Spinal cord (tissue), 10 donors: ENCODE measurements at places on chromosomes 6 and 20. TPM values are rescaled to one million over a fixed set of nuclear protein-coding genes. Genes with fewer than 3 reads are reported as not detected.

TREM2 gene
- 27.4 TPM for polyA plus RNA-seq

SCRT2 gene
- 8.2 TPM for polyA plus RNA-seq

HLA-DQB1 gene
- 0.92 TPM for polyA plus RNA-seq

NMBR gene
- 5.8 TPM for polyA plus RNA-seq

COL9A1 gene
- polyA plus RNA-seq = 34.0 TPM

SUMO4 gene
- 0.65 TPM for polyA plus RNA-seq

RSPO3 gene
- 2.5 TPM for polyA plus RNA-seq

PREX1 gene
- 99.1 TPM for polyA plus RNA-seq

C20orf204 gene
- polyA plus RNA-seq = 3.1 TPM

PACRG gene
- polyA plus RNA-seq = 20.2 TPM

CCN2 gene
- 25.8 TPM for polyA plus RNA-seq

DNA sequence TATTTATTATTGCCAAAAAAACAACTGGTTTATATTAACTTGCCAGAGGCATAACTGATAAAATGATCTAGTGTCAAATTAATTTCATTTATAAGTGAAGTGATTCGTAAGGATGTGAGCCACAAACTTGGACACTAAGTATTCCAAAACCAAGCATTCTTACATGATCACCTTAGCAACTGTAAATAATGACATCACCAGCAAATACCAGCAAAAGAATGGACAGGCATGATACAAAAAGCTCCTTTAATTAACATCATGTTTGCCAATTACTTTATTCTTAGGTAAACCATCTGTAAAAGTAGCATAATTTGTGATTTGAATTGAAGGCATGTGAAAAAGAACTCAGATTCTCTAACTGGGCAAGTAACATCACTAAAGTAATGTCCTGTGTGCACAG, 17.2 kb upstream of the FNDC1 start:
- no peak for DNase-seq

DNA sequence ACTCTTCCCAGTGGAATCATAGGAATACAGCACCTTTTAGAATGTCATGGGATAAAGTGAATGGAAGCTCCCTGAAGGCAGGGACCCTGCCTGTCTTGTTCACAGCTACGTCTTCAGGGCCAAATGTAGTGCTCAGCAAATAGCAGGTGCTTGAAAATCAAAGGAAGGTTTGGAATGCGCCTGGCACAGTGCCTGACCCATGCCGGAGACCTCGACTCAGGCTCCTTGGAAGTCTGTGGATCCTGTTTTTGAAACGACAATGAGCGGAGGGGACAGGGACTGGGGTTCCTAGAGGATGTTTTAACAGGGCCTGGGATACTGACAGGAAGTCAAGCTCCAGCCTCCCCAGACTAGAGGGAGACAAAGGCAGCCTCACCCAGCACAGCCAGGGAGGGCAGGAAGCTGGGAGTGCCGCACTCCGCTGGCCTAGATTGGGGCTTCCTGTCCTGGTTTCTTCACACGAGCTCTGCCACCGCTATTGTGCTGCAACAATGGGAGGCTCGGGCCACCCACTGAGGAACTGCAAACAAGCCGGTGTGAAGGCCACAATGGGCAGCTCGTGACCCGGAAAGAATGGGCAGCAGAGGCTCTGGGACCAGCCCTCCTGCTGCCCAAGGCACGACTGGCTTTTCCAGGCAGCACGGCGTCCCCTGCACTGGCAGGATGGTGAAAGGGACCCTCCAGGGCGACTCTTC, 76.7 kb downstream of the PREX1 start:
- no peak for DNase-seq

- no peak for DNase-seq
Measured at GRCh38 chr6:111875741-111876140, 2.5 kb upstream of the FYN start.

GRCh38 chr6:43858161-43859153, 88.4 kb downstream of the VEGFA start:
- DNase-seq = no peak

DNA sequence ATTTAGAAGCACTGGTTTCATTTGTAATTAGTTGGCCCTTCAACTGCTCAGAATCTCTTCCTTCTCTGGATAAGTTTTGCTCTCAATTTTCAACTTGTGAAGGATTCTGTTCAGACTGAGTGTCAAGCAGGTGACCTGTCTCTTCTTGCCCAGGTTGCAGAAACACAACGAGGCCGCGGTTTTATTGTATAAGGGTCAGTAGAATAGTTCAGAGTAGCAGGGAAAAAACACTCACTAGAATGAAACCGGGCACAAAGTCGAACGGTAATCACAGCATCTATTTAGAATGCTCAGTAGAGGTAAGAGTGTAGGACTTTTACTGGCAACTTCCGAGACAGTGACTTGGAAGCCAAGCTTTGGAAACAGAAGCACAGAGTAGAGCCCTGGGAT, 17.9 kb upstream of the GFOD1 start:
- DNase-seq = no peak

DNA sequence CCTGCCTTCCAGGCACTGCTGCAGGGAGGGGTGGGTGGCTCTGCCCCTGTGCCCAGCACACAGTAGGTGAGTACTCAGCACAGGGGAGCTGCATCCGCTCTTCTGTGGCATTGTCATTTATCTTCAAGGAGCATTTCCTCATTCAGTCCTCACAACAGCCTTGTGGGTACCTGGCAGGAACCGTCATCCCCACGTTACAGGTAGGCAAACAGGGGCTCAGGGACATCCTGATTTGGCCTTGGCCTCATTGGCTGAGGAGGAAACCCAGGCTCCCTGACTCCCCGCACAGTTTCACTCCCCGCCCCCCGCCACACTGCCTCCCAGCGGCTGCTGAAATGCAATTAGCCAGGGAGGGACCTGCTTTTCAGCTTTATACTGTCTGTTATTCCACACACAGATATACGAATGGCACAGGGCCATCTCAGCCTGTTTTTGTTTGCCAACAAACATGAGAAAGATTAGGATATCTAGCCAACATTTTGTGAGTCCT, 24.2 kb upstream of the PNPLA1 start:
- DNase-seq = no peak

DNA sequence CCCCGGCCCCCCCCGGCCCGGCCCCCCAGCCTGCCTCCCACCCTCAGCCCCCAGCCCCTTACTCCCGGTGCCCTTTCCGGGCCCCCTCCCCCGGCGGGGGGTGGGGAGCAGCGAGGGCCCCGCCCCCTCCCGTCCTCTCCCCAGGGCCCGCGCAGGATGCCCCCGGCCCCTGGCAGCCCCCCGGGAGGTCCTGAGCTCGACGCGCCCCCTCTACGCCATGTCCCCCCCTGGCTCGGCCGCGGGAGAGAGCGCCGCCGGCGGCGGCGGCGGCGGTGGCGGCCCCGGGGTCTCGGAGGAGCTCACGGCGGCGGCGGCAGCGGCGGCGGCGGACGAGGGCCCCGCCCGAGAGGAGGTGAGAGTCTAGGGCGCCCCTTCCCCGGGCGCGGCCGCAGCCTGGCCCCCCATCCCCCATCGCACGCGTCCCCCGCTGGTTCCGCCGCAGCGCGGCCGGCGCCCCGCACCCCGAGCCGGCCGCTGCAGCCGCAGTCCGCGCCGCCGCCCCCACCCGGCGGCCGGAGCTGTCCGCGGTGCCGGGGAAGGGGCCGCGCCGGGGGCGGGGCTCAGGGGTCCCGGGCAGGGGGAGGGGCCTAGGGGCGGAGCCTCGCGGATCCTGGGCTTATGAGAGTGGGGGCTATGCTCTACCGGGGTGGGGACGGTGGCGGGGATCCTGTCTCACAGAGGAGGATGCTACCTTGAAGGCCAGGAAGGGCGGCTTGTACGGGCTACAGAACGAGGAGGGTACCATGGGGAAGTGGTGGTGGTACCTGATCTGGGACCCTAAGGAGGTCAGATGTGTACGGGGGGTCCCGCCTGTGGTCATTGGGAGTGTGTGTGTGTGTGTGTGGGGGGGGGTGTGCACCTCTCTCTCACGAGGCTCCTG, 516 bp downstream of the TMEM151B start:
- peak; percentile 95 for DNase-seq

GRCh38 chr6:130412556-130413290, 46.9 kb downstream of the TMEM200A start:
- no peak for DNase-seq

DNA sequence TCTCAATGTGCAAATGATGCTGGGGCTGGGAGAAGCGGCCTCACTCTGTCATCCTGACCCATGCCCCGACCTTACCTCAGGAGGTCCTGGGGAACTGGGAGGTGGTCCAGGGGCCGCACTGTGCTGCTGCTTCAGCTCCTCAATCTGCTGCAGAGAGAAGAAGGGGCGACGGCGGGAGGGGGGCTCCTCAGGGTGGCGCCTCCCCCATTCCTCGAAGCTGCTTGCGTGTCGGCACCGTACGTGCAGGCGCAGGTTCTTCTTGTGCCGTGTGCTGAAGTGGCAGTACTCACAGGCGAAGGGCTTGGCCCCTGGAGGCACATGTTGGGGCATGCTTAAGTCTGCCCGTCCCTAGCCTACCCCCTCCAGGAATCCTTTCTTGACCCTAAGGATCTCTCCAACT, 12.9 kb downstream of the ZNF335 start:
- no peak for DNase-seq

GRCh38 chr6:38021029-38021428, 201.5 kb downstream of the ZFAND3 start:
- no peak for DNase-seq

- no peak for DNase-seq
Measured at GRCh38 chr20:47501116-47501481, 588 bp upstream of the NCOA3 start.

- no peak for DNase-seq
Measured at GRCh38 chr20:9027626-9028025, 41.3 kb upstream of the PLCB4 start.

- DNase-seq = no peak
Measured at GRCh38 chr20:818001-818664, 15.4 kb upstream of the FAM110A start.

GRCh38 chr6:71289039-71289801, 609 bp downstream of the OGFRL1 start:
- DNase-seq = peak; percentile 67

DNA sequence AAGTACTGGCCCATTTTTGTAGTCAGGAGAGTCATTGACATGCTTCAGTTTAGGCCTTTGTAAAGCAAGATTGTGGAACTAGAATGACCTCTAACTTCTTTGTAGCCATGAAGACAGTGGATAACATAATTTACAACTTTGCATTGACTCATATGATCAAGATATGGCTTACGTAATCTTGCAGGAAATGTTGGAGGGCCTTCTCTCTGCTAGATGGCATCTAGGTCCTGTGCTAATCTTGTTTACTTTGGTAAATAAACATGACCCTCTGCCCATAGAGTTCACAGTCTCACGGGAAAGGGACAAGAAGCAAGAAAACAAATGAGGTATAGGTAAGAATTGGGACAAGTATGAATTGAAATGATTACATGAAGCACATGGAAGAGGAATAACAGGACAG, 355.2 kb upstream of the ARID1B start:
- DNase-seq = no peak
